Stimulated activated CD4-positive, alpha-beta T cell treated with anti-CD3 and anti-CD28 coated beads, Interleukin-1b, Interleukin-23, amount 100 ng/mL, for 4 hours (primary cell): ENCODE measurements at places on chromosomes 2 and 18.

- no peak for DNase-seq
Measured at GRCh38 chr2:73895473-73895872, 2.7 kb downstream of the ACTG2 start.

DNA sequence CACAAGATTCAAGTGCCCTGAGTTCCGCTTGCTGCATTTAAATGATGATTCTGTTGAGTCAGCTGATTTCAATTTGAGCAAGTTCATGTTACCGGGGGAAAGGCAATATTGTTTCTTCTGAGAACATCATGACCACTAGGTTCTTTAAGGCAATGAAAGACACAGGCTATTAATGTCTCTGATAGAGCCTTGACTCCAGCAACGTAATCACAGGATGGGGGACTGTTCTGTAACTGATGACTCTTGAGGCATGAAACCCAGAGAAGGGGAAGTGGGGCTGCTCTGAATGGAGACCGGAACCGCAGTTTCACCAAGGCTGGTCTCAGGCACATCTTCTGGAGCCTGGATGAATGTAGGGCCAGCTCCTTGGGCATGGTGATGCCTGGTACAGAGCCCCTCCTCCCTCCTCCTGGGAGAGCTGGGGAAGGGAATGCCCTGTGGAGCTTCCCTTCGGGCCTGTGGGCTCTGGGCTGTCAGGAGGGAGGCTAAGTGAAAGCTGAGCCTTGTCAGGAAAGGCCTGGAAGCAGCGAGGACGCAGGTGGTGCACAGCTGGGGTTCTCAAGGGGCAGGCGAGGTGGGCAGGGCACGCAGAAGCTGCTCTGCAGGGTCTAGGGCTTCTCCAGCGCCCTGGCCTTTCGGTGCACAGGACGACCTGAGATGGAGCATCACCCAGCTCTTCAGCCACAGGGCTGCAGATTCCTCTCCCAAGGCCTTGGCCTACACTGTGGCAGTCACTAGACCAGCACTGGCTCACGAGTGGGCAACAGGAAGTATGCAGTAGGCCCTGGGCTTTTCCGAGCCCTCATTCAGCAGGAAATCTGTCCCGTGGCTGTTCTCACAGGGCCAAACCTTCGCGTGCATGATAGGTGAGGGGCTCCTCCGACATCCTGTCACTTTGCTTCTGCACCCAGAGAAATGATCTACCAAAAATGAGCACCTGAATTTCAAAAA lies 36.6 kb upstream of the PRLH start:
- no peak for DNase-seq

DNA sequence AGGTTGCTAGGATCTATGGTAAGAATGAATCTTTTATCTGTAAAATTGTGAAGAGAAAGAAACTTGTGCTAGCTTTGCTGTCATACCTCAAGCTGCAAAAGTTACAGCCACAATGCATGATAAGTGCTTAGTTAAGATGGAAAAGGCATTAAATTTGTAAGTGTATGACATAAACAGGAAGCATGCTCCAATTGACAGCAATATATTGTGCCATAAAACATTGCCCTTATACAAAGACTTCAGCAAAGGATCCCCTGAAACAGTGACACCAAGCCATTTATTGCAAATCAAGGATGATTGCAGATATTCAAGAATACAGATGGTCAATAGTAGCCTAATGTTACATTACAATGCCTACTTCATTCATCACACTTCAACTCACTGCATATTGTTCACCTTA lies 283.1 kb downstream of the CPS1 start:
- DNase-seq, result no peak

DNA sequence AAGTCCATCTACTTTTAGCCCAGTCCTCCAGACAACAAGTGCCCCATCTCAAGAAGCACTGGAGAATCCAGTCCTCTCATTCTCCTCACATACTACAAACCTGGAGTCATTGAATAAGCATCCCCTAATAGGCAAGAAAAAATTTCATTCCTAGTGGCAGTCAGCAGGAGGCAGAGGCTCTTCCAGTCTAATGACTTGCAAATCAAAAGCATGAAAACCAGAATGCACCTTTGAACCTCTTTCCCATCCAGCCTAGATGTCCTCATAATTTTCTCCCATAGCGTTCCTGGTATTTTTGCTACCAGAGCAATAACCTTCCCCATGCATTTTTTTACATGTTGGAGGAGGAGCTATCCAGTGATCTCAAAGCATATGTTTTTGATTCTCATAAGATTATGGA lies 252.6 kb downstream of the TTC32 start:
- DNase-seq, result no peak

DNA sequence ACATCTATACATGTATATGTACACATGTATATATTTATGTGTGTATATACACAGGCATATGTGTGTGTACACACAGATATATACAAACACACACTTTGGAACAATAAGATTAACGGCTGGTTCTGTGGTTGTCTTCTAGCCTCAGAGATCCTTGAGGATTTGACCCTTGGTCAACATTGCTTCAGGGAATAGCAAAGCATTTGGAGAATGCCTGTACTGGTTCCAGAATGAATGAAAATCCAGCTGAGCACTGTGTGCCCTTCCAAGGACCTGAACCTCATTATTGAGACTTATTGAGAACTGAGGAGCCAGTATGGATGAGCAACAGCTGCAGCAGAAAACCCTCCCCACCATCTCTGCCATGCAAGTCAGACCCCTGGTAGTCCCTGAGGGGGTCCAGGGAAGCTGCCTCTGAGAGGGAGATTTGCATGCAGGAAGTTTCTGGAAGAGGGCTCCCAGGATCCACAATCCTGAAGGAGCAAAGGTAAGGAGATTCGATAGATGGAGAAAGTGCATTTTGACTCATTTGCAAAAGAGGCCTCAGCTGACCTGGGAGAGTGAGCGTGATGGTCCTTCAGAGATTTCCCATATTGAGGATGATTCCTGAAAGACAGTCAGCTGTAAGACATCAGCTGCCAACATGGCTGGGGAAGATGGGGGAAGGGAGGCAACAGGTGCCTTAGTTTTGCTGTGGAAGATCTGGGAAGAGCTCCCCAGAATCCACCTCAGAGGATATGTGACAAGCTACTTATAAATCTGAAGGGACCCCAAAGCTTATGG lies 166.6 kb upstream of the NCKAP5 start:
- DNase-seq, result no peak

GRCh38 chr2:37670378-37671008 lies 949 bp downstream of the CDC42EP3 start:
- no peak for DNase-seq

- no peak for DNase-seq
Measured at GRCh38 chr18:40612356-40612755, 1342.7 kb upstream of the PIK3C3 start.

- DNase-seq, result peak; percentile 9
Measured at GRCh38 chr2:98346311-98347236, at the start of gene CNGA3. Gene CNGA3 (plus strand): TSS chr2:98346456. CDS start chr2:98369976, 23,520 bp downstream.

GRCh38 chr2:29322011-29322410 lies 206.8 kb downstream of the CLIP4 start:
- no peak for DNase-seq

DNA sequence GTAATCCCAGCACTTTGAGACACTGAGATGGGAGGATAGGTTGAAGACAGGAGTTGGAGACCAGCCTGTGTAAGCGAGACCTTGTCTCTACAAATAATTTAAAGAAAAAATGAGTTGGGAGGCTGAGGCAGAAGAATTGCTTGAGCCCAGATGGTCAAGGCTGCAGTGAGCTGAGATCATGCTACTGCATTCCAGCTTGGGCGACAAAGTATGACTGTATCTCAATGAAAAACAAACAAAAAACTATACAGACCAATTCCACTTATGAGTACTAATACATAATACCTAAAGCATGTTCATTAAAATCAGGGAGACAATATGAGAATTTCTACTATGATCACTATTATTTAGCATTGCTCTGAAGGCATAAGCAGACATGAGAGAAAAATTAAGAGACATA lies 12.6 kb downstream of the RNF149 start:
- DNase-seq, result no peak

- DNase-seq, result no peak
Measured at GRCh38 chr2:46690825-46691224, 211.5 kb downstream of the TMEM247 start.

GRCh38 chr2:109033171-109033570 lies 44.2 kb upstream of the EDAR start:
- no peak for DNase-seq

GRCh38 chr2:16240402-16240801 lies 300.1 kb downstream of the MYCN start:
- DNase-seq, result no peak

DNA sequence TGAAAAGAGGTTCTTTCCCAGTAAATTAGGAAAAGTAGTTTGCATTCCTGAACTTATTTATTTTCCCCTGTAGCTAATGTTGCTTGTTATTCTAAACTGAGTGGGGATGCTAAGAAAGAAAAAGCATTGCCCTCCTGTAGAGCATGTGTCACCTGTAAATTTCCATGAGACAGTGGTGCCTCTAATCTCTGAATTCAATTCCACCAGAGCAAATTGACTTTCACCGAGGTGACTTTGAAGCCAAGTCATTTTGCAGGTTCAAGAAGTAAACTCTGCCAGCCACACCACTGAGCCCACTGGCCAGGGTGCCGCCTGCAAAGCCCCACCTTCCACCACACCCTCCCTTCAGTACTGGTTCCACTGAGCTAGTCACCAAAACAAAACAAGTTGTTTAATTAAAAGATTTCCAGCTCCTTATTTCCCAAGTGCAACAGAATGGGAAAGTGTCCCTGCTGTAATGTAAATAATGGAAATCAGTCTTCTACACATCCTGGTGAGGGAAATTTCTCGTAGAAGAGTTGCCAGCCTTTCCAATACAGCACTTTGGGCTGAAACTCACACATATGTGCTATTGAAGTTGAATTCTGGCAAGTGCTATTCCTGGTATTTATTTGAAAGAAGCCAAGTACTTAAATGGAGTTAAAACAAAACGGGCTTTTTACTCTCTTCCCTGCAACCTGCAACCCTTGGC lies 254.8 kb downstream of the RNF152 start:
- no peak for DNase-seq

DNA sequence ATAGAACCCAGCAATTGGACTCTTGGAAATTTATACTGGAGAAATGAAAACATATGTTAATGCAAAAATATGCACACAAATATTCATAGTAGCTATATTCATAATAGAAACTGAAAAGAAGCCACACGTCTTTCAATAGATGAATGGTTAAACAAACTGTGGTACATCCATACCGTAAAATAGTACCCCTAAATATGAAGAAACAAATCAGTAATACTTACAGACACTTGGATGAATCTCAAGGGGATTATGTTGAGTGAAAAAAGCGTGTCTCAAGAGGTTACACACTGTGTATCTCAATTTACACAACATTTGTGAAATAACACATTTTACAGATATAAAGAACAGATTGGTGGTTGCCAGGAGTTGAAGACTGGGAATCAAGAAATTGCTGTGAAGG lies 61.1 kb upstream of the ARHGAP15 start:
- no peak for DNase-seq

DNA sequence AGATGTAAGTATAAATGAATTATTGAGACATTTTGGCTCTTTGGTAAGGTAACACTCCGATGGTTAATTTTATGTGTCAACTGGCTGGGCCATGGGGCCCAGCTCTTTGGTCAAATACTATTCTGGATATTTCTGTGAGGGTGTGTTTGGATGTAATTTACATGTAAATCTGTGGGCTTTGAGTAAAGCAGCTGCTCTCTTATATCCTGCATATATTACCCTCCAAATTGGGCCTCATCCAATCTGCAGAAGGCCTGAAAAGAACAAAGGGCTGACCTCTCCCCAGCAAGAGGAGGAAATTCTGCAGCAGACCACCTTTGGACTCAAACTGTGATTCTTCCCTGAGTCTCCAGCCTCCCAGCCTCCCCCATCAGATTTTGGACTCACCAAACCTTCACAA lies 464.1 kb downstream of the PLCL1 start:
- DNase-seq, result no peak

GRCh38 chr2:3309496-3310355 lies 67.9 kb downstream of the EIPR1 start:
- DNase-seq, result no peak

DNA sequence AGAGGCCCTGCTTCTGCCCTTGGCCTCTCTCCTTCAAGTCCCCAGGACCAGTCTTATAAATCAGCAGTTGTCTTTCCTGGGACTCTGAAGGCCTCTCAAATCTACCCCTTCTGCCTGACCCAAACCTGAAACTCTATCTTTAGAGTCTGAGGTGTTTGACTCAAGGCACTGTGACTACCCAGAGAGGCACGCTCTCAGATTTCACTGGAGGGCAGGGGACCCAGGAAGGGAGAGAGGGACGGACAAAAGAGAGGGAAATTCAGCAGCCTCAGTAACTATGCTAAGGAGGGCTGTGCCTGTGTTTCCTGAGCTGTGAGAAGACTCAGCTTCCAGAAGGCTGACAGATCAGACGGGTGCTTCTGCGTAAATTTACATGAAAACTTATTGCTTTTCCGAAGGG lies 217.8 kb downstream of the HAUS1 start:
- DNase-seq, result no peak

DNA sequence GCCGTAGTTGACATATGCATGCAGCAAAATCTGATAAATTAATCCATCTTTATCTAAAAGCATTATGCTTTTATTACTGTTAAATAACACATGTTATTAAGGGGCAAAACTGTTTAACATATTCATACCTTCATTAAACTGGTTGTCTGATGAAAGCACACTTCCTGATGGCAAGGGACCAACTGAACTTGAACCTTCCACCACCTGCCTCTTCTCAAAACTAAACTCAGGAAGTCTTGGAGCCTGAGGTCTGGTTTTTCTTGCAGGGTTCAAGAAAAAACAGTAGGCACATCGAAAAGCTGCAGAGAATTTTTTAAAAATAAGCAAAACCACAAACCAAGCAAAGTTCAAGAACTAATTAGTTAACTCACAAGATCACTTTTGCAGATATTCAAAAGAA lies 64.9 kb downstream of the LNPK start:
- no peak for DNase-seq

DNA sequence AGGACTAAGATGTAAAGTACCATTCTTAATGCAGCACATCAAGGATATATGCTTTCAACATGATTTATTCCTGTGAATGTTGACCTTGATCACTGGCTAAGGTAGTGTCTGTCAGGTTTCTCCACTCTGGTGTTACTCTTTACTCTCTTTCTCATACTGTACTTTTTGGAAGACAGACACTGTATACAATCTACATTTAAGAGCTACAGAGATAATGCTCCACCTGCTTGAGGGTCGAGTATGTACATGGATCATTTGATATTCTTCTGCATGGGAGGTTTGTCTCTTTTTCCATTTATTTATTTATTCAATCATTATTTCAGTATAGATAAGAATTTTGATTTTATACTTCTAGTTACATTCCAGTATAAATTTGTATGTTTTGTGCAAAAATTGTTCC lies 199.5 kb upstream of the RGPD4 start:
- no peak for DNase-seq

- DNase-seq, result no peak
Measured at GRCh38 chr2:50535971-50536759, 495.8 kb downstream of the NRXN1 start.
